ENCODE measurements at places on chromosomes 11 and 22. TPM values are rescaled to one million over a fixed set of nuclear protein-coding genes. Genes with fewer than 3 reads are reported as not detected.
A peak's percentile ranks its signal among the peaks of the same experiment; 100 is the strongest.

The LAYN gene
- 6.4 TPM for polyA plus RNA-seq

The BIK gene
- 1.2 TPM for polyA plus RNA-seq

The MOGAT2 gene
- 1.0 TPM for polyA plus RNA-seq

The ASCL2 gene
- polyA plus RNA-seq, result 3.1 TPM

GRCh38 chr11:102632026-102632425, 6.9 kb upstream of the MMP20 start:
- no peak for DNase-seq

DNA sequence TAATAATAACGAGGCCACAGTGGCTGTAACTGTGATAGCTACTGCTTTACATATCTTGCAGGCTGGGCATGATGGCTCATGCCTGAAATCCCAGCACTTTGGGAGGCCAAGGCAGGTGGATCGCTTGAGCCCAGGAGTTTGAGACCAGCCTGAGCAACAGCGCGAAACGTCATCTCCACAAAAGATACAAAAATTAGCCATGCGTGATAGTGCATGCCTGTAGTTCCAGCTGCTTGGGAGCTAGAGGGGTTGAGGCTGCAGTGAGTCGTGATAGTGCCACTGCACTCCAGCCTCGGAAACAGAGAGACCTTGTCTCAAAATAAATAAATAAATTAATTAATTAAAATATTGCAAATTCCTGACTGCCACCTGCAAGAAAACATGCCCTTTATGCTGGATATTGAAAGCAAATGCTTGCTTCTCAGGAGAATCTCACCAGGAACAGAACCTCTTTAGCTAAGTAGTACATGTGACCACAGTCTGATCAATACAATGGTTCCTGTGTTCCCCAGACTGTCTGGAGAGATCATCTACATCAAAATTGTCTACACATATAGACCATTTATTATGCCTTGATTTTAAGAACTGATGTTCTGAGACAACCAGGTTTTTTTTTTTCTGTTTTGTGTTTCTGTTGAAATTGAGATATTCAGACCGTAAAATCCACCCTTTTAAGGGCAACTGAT, 6.3 kb downstream of the ZBTB3 start:
- no peak for DNase-seq

DNA sequence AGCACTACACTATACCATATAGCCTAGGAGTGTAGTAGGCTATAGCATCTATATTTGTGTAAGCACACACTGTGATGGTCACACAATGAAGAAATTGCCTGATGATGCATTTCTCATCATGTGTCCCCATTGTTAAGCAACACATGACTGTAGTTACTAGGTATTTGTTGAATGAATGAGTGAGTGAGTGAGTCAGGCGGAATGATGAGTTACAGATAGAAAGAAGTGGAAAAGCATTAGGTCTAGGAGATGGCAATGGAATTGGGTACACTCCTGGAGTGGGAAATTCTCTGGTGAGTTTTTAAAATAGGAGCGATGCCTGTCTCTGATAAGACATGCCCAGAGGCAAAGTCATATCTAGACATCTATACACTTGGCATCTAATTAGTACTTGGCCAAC, 160.5 kb upstream of the TBCEL start:
- DNase-seq, result no peak

GRCh38 chr11:16301462-16301861, 54.9 kb downstream of the SOX6 start:
- DNase-seq, result no peak

DNA sequence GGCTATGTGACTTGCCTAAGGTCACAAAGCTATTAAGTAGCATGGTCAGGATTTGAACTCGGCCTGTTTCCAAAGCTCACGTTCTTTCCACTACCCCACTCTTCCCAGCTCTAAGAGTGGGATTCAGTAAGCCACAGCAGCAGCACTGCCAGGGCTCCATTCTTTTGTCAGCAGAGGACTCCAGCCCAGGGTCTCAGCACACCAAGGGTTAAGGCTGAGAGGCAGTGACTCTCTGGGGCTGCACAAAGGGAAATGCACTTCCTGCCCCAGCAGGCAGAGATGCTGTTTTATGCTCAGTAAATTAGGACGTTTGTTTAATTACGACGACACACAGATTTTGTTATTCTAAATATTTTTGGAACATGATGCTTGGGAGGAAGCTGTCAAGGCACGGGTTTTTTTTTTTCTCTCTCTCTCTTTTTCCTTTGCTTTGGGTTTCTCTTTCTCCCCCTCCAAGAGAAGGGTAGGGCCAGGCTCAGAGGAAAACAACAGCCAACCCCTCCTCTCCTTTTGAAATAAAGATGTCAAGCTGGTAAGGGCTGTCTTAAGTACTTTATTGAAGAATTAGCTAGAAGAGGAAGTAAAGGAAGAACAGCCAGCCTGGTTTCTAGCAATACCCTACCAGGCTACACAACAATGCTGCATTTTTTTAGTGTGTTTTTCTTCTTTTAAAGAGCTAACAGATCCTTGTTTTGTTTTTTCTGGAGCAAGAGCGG, 2.8 kb downstream of the MYH9 start:
- DNase-seq, result no peak

DNA sequence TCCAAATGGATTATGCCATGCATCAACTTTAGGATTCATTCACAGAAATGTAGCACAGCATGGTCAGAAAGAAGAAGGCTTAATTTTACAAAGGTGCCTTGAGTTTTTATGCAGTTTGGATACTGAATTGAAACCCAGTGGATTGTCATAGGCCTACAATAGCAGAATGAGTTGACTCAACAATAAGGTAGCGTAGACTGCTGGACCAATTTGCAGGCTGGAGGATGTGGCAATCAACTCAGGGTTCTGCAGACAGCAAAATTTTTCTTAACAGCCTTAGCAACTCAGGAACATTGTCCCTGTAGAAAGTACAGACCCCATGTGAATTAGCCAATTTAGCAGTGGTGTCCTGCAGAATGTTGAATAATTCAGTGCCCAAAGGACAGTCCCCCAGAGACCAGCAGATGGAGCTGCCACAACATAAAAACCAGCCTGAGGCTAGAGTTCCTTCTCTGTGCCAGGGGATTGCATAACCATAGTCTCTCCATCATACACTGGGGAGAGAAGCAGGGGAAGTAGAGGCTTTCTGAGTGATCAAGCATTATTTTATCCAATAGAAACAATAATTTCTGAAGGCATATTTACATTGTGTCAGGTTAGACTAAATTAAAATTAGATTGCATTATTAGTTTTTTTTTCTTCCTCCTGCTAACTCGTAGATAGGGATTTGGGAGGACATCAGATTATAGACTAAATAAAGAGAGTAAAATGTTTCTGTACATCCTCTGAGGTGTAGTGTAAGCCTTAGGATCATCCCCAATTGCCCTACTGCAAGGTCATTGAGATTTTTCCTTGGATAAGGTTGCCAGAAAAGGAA, 20.3 kb upstream of the MRPL17 start:
- DNase-seq, result no peak

GRCh38 chr22:46734830-46735453, 3.1 kb downstream of the CERK start:
- DNase-seq, result no peak

DNA sequence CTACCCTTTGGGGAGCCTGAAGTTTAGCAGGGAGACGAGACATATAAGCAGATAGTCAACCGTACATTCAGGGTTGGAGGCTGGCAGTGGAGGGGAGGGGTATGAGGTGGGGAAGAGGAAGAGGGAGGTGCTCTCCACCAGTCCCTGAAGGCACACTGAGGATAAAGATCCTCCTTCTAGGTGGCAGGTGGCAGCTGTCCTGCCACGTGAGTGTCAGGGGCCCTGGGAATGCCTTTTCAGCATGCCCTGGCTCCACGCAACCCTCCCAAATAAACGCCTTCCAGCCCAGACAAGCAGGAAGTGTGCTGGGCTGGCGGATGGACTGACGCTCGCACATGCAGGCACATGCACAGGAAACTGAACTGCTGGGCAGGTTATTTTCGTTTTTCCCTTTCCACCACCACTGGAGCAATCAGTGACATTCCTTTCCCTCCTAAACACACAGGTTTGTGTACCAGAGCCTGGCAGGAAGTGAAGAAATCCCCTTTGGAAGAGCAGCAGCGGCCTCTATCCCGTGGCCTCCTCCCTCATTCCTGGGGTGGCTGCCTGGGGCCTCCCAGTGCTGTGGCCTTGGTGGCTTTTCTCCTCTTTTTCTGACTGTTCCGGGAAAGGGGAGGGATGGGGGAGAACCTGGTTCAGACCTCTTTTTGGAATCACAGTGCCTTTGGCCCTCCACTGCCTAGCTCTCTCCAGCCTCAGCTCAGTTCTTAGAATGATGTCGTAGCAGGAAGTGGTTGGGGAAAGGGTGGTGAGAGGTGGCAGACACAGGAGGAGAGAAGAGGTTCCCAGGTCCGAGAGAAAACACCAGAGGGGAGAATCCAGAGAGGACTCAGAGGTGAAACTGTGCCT, 157.0 kb upstream of the TIMP3 start:
- DNase-seq, result no peak

- DNase-seq, result no peak
Observed at GRCh38 chr11:69284081-69284511, 9.9 kb upstream of the MYEOV start.

DNA sequence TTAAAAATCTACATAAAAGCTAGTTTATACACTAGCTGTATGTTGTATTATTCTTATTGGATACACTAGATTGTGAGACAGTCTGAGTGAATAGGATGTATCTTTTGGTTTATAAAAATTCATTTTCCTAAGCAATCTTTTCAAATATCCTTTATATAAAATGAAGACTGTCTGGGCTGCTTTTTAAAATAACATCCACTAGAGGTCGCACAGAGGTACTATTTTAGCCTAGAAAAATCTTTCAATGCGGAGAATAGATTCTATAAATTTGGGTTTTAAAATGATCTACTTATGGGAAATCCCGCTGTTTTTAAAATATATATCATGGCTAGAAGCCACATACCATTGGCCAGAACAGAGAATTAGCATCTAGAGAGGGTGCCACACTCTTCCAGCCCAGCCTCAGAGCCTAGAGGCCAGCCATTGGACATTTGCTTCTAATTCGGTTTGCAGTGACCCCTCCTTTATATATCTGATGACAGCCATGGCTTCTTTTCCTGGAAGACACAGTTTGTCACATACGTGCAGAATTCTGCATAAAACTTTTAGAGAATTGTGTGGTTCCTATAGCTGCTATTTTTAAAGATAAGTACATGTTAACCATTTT, 7.3 kb downstream of the C11orf97 start:
- peak; percentile 30 for DNase-seq

GRCh38 chr11:61336171-61336935, 3.3 kb downstream of the TKFC start:
- DNase-seq, result peak; percentile 75

Data from renal pelvis (tissue), 12 donors.